Caki2 (cell line): ENCODE measurements at places on chromosomes 3 and 15. TPM values are rescaled to one million over a fixed set of nuclear protein-coding genes. Genes with fewer than 3 reads are reported as not detected.

Gene NR2F2
- total RNA-seq, result 7.0 and 16.0 TPM in 2 replicates

Gene SLCO3A1
- 12.8 and 23.4 TPM in 2 replicates for total RNA-seq

Gene RTP4
- total RNA-seq, result not detected in 2 replicates

Gene CFAP91
- 0.17 and 4.5 TPM in 2 replicates for total RNA-seq

Gene AMT
- total RNA-seq, result not detected in 2 replicates

Gene CDCP1
- 11.3 and 11.4 TPM in 2 replicates for total RNA-seq

Gene GP5
- not detected in 2 replicates for total RNA-seq

Gene GPR171
- not detected in 2 replicates for total RNA-seq

Gene TMEM44
- 4.0 and 17.5 TPM in 2 replicates for total RNA-seq

Gene LDHAL6B
- not detected in 2 replicates for total RNA-seq

Gene BCL6
- 1.8 and 3.0 TPM in 2 replicates for total RNA-seq

Gene CLDN11
- 21.1 and 30.2 TPM in 2 replicates for total RNA-seq

Gene HGD
- 73.3 and 81.7 TPM in 2 replicates for total RNA-seq

Gene FEZF2
- total RNA-seq, result not detected in 2 replicates

Gene GOLGA8M
- 0.74 TPM in 1 of 2 replicates, not detected in the other for total RNA-seq

Gene SLC2A2
- total RNA-seq, result not detected in 2 replicates

Gene CFAP20DC
- total RNA-seq, result 8.3 and 17.8 TPM in 2 replicates

Gene DLG1
- total RNA-seq, result 17.4 and 21.4 TPM in 2 replicates

Gene A4GNT
- not detected in 2 replicates for total RNA-seq

Gene FBXW12
- not detected in 2 replicates for total RNA-seq

Gene GABRB3
- 1.3 and 5.3 TPM in 2 replicates for total RNA-seq

Gene PRSS50
- not detected in 2 replicates for total RNA-seq

Gene ARHGEF26
- total RNA-seq, result 0.32 and 0.88 TPM in 2 replicates

Gene SLC7A14
- not detected in 2 replicates for total RNA-seq

Gene ACKR4
- total RNA-seq, result not detected in 2 replicates

Gene SLCO2A1
- not detected in 2 replicates for total RNA-seq

Gene CISH
- 0.30 and 2.5 TPM in 2 replicates for total RNA-seq

Gene LMCD1
- 28.6 and 50.1 TPM in 2 replicates for total RNA-seq

Gene SLC12A6
- total RNA-seq, result 0.29 and 0.71 TPM in 2 replicates

Gene CHRFAM7A
- 0.34 and 8.6 TPM in 2 replicates for total RNA-seq

Gene AQP9
- total RNA-seq, result not detected in 2 replicates

Gene ISLR2
- total RNA-seq, result 0.23 and 1.4 TPM in 2 replicates

Gene CAMK2N2
- total RNA-seq, result not detected in 2 replicates

Gene ALDH1A3
- total RNA-seq, result 130 and 141 TPM in 2 replicates

Gene ADAMTS7
- total RNA-seq, result 4.6 and 5.7 TPM in 2 replicates

Gene CACNA2D2
- 0.03 TPM in 2 replicates for total RNA-seq

Gene SLC12A8
- 167 and 248 TPM in 2 replicates for total RNA-seq

Gene NPAP1
- total RNA-seq, result not detected in 2 replicates

Gene GOLGA6A
- total RNA-seq, result 1.0 TPM in 1 of 2 replicates, not detected in the other

Gene GABRR3
- not detected in 2 replicates for total RNA-seq

Gene CCR3
- not detected in 2 replicates for total RNA-seq

Gene RBP2
- not detected in 2 replicates for total RNA-seq

Gene VWA5B2
- 0.57 and 5.7 TPM in 2 replicates for total RNA-seq
